Bronchial epithelial cell (primary cell): ENCODE measurements at places on chromosomes 5 and 9.

GRCh38 chr9:82736701-82737100 is 326.2 kb downstream of the RASEF start:
- DNase-seq: no peak

GRCh38 chr9:9521033-9521779 is 1091.6 kb downstream of the PTPRD start:
- no peak for DNase-seq

- no peak for DNase-seq
Measured at GRCh38 chr5:95022967-95023695, 261.8 kb downstream of the MCTP1 start.

DNA sequence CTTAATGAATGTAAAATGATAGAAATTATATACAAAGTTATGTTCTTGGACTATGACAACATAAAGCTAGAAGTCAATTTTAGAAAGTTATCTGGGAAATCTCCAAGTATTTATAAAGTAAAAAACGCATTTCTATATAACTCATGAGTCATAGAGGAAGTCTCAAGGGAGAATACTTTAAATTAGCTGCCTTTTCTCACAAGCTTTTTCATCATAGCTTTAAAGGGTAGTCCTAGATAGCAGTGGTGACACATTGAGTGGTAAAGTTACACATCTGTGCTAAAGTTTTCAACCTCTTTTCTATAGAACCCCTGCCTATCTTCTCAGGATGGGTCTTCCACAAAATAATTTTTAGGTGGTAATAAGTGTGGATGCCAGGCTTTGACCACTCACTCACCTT is 598.3 kb upstream of the FAM174A start:
- no peak for DNase-seq
